ENCODE measurements at places on chromosomes 3 and 15.

- DNase-seq, result no peak
These were observed 158.2 kb downstream of the SPATA16 start for GRCh38 chr3:172982736-172983364.

DNA sequence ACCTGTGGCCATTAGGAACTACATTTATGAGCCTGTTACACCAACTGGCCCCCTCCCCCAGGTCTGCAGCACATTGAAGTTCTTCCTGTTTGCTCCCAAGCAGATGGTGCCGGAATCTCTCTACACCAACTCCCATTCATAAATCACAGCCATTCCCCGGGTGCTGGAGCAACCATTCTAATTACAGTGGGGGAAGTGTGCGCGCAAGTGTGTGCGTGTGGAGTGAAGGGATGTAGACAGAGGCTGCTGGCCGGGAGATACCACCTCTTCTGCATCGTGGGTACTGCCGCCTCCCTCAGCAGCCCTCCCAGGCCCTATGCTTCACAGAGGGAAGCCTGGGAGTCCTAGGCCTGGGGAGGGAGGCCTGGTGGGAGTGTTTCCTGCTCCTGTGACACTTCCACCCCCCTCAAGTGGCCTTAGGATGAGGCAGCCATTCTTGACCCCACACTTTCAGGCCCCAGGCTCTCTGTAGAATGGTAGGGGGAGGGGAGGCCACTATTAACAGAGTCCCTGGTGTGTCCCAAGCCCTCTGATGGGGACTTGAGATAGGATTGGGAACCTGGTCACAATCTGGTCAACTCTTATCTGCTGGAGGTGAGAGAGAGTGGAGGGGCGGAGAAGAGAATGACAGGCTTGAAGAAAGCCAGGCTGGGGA, 69.1 kb downstream of the MAGEF1 start:
- DNase-seq, result no peak

GRCh38 chr15:77160562-77161478, 89.9 kb upstream of the TSPAN3 start:
- DNase-seq, result no peak

DNA sequence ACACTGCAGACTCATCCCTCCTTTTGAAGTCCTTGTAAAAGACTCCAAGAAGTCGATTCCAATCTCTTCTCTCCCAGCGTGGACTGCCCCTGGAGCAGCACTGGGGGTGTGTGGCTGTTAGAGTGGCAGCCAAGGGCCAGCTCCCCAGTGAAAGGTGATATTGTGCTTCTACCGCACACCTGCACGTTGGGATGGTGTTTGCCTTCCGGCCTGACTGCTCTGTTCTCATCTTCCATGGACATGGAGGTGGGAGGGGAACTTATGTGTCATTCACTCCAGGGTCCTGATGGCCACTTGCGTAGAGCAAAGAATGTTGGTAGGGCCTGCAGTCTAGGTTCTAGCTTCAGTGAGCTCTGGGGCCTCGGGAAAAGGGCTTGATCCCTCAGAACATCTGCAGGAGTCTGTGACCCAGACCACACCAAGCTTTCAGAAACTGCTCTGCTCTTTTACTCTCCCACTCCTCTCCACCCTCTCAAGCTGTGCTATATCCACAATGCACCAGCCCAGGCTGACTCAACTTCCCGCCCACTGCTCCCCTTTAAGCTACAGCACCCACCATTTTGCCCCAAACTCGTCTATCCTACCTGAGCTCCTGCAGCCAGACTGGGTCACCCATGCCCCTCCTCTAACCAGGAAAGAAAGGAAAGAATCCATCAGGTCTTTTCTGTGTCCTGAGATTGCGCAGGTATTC, 31.3 kb downstream of the LIPC start:
- no peak for DNase-seq

DNA sequence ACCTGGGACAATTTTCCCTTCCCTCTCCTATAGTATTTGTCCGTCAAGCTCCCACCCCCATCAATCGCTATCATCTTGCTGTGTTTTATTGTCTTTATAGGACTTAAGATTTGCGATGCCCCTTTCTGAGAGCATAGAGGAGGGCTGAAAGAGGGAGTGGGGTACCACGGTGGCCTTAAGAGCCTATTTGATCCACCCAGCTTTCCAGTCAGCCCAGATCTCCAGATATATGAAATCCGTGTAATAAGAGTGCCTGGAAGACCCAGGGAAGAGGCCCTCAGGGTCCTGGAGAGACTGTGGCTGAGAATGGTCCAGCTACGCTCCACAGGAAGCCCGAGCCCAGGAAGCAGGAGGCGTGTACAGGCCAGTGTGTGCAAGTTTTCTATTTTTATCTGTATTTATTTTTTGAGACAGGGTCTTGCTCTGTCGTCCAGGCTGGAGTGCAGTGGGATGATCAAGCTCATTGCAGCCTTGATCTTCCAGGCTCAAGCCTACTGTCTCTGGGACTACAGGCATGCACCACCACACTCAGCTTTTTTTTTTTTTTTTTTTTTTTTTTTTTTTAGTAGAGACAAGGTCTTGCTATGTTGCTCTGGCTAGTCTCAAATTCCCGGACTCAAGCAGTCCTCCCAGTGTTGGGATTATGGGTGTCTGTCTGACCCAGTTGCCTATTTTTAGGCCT, 964 bp upstream of the NCKIPSD start:
- no peak for DNase-seq

DNA sequence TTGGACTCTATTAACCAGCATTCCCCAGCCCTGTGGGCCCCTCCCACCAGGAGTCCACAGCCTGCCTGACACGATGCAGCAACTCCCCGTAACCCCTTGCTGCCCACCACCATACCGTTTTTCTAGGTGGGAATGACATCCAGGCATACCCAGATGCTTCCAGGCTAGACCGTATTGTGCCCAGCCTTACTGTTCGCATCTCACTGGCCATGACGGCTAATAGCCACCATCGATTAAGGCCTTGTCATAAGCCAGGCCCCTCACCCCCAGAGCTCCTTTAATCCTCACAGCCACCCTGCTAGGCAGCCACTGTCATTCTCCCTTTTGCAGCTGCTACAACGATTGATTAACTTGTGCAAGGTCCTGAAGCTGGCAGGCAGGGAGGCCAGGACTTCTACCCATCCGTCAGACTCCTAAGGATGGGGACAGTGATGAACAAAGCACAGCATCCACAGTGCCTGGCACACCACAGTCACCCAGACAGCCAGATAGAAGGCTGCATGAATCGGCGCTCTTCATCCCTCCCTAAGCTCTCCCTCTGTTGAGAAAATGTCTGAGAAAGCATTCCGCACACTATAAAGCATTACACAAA, 60.0 kb upstream of the FLNB start:
- no peak for DNase-seq

DNA sequence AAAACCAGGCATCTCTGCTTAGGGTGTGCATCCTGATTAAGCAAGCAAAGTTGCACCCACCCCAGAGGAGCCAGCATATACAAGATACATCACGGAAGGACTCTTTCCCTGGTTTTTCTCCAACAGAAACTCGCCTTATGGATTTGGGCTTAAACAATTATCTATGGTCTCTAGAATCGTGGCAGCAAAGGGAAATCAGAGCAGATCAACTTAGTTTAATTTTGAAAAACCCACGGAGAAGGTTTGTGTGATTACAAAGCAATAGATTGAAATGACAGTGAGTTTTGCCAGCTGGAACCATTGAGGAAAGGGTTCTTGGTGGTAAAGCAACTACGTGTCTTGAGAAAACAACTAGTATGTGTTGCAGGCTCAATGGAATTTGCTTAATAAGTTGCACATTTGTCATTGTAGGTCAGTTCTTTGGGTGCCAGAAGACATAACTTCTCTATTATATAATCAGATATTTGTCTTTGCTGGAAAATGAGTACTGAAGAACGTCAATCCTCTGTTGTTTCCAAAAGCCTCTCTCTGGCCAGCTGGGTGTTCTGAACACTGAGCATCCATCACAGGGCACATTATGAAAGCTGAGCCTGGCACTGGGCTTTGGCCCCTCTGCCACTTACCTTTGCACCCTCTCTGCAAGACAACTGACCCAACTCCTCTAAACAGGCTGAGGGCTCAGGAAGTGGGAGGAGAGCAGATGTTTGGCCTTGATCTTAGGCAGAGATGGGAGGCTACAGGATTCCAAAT, 75.7 kb upstream of the FBN1 start:
- peak; percentile 82 for DNase-seq

- no peak for DNase-seq
These were observed 14.5 kb upstream of the DCP1A start for GRCh38 chr3:53361852-53362251.

- no peak for DNase-seq
These were observed 357.9 kb downstream of the RORA start for GRCh38 chr15:60871152-60871551.

DNA sequence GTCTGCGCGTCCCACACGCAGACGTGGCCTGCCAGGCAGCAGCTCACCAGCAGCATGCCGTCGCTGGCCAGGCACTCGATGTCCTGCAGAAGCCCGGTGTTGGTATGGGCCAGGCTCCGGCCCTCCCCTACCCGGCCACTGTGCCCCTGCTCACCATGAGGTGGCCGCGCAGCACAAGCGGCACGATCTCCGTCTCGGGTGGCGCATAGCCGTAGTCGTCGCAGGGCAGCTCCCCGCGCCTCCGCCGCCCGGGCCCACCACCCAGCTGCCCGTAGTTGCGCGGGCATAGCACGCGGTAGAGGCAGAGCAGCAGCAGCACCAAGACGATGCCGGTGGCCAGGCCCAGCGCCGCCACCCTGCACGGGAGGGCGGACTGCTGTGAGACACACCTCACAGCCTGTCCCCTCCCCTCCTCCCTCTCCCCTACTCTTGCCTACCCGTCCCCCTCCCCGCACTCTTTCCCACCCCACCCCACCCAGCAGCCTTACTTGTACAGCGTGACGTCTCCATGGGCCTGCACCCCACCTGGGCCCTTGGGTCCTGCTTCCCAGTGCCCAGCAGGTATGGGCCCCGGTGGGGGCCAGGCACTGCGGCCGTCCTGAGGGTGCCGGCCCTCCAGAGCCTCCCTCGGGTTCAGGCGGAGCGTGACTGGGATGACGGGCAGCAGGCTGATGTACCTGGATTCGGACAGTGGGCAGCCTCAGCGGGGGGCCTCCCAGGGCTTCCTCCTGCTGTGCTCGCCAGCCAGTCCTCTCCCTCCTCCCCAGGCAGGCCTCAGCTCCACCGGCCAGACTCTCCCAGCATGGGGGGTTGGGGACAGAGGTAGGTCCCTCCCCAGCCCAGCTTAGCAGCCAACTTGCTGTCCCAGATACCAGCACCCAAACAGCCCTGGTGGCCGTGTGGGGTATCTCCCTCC, 37.6 kb downstream of the PTPN23 start:
- DNase-seq, result no peak

DNA sequence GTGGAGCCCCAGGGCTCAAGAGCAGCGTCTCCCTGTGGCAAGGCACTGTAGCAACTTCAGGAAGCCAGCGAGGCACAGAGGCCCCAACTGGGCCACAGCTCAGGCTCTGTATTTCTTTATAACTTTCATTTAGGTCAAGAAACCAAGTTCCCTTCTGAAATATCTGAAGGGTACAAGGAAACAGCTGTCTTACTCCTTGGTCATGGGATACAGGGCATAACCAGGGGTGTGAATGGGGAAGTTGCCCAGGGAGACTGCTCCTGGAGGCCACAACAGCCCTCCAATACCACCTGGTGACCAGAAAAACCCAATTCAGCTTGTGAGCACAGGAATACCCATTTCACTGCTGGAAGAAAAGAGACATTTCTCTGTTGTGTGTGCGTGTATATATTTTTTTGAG, 13.3 kb upstream of the SPTBN5 start:
- DNase-seq, result no peak
